ENCODE measurements at places on chromosomes 5 and 9.
A peak's percentile ranks its signal among the peaks of the same experiment; 100 is the strongest.

DNA sequence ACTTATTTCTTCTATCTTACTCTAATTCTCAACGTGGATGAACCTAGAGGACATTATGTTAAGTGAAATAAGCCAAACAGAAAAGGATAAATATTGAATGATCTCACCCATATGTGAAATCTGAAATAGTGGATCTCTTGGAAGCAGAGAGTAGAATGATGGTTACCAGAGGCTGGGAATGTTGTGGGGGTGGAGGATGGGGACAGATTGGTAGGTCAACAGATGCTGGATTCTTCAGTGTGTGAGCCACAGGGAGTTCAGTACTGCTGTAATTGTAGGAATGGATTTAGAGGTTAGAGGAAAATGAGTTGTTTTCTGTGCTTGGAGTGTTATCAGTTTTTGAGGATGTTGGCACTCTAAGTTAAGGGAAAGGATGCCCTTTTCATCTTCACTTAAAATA lies 190.6 kb downstream of the FBXL7 start:
- H3K4me1 ChIP-seq, result peaks cover 11% of the 10 kb centered on the region
- H3K4me3 ChIP-seq, result no peak overlapping the region
- H3K36me3 ChIP-seq, result no peaks in the 10 kb centered on the region
- DNase-seq, result no peak
- H3K27me3 ChIP-seq, result no peaks in the 10 kb centered on the region

- H3K27me3 ChIP-seq, result no peaks in the 10 kb centered on the region
- DNase-seq, result no peak
- H3K4me3 ChIP-seq, result no peak overlapping the region
- no peaks in the 10 kb centered on the region for H3K36me3 ChIP-seq
- H3K4me1 ChIP-seq, result no peaks in the 10 kb centered on the region
These were observed 127.2 kb downstream of the CTNND2 start for GRCh38 chr5:11777096-11777495.

DNA sequence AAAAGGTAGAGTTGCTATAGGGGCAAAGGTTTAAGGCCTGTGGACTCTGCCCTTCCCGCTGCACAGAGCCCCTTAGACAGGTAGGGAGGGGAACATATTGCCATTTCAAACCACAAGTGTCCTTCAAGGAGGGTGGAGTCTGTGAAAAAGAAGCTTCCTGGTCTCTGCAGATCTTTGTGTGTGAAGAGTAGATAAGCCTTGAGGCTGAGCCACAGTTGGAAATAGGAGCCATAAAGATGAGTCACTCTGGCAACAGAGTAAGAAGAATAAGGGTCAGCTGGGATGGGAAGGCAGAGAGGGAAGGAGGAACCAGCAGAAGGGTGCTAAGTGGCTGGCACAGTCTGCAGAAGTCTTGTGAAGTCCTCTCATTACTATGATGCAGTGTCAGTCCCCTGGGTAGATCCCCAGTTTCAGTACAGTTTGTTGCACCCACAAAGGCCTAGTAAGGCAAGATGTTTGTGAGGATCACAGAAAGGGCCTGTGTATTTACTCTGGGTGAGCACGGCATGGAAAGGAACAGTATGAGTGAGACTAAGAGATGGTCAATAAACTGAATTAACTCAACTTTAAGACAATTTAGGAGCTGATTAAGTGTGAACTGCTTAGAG lies 18.1 kb downstream of the GRXCR2 start:
- no peak overlapping the region for H3K4me3 ChIP-seq
- H3K4me1 ChIP-seq, result peaks cover 8% of the 10 kb centered on the region

- no peak overlapping the region for H3K27ac ChIP-seq
- no peaks in the 10 kb centered on the region for H3K36me3 ChIP-seq
- DNase-seq, result no peak
These were observed 7.7 kb upstream of the SHISAL2B start for GRCh38 chr5:64682608-64683007.

- H3K27me3 ChIP-seq, result peaks cover 39% of the 10 kb centered on the region
- no peak for DNase-seq
- H3K4me3 ChIP-seq, result no peak overlapping the region
- H3K27ac ChIP-seq, result no peak overlapping the region
These were observed 8.0 kb downstream of the EGFL7 start for GRCh38 chr9:136670576-136671253.

- no peak overlapping the region for H3K4me3 ChIP-seq
- H3K27me3 ChIP-seq, result no peaks in the 10 kb centered on the region
- H3K4me1 ChIP-seq, result peaks cover 42% of the 10 kb centered on the region
- H3K36me3 ChIP-seq, result peaks cover 8% of the 10 kb centered on the region
These were observed 139.5 kb downstream of the RGS3 start for GRCh38 chr9:113603048-113603375.

DNA sequence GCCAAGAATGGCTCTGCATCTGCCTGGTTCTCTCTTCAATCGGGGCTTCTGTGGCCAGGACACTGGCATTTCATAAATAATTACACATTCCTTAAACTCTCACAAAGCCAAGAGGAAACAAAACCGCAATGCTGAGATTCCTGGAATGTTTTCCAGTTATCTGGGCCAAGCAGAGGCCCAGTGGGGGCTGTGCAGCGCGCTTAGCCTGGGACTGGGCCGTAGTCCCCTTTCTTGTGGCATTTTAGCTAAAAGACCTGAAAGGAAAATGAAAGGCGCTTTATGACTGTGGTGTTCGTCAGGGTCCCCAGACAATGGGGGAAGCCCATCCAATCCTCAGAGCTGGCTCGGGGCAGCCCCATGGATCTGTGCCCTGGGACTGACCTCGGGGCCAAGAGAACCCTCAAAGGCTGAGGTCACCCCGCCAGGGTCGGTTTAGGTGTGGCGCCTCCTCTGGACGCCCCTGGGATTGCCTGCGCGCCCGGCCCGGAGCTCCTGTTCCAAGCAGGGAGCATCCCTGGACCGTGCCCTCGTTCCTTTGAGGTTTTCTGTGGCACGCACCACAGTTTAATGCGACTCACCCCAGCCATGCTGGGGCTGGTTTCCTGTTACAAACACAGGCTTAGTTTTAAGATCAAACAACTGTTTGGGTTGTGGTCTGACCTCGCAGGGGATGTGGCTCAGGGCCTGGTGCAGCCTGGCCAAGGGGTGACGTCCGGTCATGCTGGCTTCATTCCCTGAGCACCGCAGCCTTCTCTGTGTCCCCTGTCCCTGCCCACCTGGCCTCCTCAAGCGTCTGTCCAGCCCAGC lies 51.5 kb upstream of the NKD2 start:
- H3K4me1 ChIP-seq, result peaks cover 23% of the 10 kb centered on the region
- peak overlapping the region; percentile 74 for H3K27ac ChIP-seq
- H3K4me3 ChIP-seq, result peak overlapping the region; percentile 22
- DNase-seq, result peak; percentile 96

DNA sequence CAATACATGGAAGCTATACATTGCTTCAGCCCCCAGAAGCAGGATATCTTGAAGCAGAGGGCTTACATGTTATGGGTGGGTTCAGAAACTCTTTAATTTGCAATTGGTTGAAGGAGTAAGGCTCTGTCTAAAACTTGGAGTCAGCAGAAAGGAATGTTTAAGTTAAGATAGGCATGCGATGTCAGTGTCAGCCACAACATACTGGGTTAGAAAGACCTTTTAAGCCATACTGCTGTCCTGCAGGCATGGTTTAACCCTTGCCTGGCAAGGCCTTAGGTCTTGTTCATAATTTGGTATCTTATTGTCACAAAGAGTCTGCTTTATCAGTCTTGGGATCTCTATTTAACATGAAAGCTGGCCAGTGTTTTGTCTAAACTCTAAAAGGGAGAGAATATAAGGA lies 1619.6 kb upstream of the WWC1 start:
- H3K27ac ChIP-seq, result no peak overlapping the region
- no peaks in the 10 kb centered on the region for H3K36me3 ChIP-seq
- no peaks in the 10 kb centered on the region for H3K4me1 ChIP-seq
- DNase-seq, result peak; percentile 27
- H3K4me3 ChIP-seq, result no peak overlapping the region
- H3K27me3 ChIP-seq, result no peaks in the 10 kb centered on the region

- DNase-seq, result no peak
- H3K4me3 ChIP-seq, result no peak overlapping the region
- no peaks in the 10 kb centered on the region for H3K4me1 ChIP-seq
These were observed 95.6 kb upstream of the ANKH start for GRCh38 chr5:14967166-14967565.

- H3K4me1 ChIP-seq, result peaks cover 4% of the 10 kb centered on the region
- no peak overlapping the region for H3K4me3 ChIP-seq
- no peaks in the 10 kb centered on the region for H3K27me3 ChIP-seq
- no peak for DNase-seq
- H3K27ac ChIP-seq, result no peak overlapping the region
These were observed 7.6 kb downstream of the PCYOX1L start for GRCh38 chr5:149365418-149365817.

DNA sequence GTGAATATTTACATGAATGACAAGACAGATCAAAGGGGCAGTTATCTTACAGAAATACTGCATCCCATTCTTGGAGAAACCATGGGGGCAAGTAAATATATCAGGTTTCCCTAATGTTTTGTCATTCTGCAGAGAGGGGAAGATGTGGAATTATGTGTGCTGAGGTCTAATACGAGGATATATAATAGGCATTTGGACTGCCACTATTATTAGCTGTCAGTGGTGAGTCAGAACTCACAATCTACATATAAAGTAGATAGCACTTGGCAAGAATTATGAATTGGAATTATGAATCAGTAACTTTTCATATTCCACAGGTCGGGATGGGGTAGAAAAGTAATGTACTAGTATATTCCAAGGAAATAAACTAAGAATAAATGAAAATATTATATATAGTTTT lies 121.7 kb downstream of the GIN1 start:
- no peak overlapping the region for H3K27ac ChIP-seq
- DNase-seq, result no peak
- H3K4me3 ChIP-seq, result no peak overlapping the region
- H3K36me3 ChIP-seq, result peaks cover 8% of the 10 kb centered on the region
- no peaks in the 10 kb centered on the region for H3K4me1 ChIP-seq

DNA sequence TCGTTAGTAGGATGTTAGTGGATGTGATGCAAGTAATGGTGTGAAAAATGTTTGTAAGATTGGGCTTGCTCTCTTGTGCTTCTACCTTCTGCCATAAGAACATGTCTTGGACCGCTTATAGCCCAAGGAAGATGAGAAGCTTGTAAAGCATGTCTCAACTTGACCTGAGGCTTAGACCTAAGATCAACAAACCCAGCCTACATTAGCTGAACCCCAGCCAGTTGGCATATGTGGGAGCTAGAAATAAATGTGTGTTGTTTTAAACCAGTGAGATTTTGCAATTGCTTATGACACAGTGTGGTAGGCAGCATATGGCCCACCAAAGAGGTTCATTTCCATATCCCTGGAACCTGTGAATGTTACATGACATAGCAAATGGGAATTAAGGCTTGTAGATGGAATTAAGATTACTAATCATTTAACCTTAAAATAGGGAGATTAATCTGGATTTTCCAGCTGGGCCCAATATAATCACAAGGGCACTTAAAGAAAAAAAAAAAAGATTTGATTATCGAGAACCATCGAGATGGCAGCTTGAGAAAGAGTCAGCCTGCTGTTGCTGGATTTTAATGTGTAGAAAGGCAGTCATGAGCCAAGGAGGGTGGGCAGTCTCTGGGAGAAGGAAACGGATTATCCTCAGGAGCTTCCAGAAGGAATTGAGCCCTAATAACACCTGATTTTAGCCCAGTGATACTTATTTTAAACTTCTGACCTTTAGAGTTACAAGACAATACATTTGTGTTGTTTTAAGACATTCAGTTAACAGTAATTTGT lies 27.3 kb upstream of the EDIL3 start:
- H3K36me3 ChIP-seq, result no peaks in the 10 kb centered on the region
- no peak overlapping the region for H3K27ac ChIP-seq
- H3K4me3 ChIP-seq, result no peak overlapping the region
- H3K4me1 ChIP-seq, result no peaks in the 10 kb centered on the region
- H3K27me3 ChIP-seq, result no peaks in the 10 kb centered on the region

- no peak overlapping the region for H3K27ac ChIP-seq
- H3K36me3 ChIP-seq, result no peaks in the 10 kb centered on the region
- peak; percentile 43 for DNase-seq
- H3K27me3 ChIP-seq, result peaks cover 18% of the 10 kb centered on the region
These were observed 3.6 kb upstream of the NPR3 start for GRCh38 chr5:32707418-32707997.

GRCh38 chr9:21465859-21466518 lies 16.1 kb downstream of the IFNE start:
- no peak overlapping the region for H3K27ac ChIP-seq
- peaks cover 8% of the 10 kb centered on the region for H3K36me3 ChIP-seq
- H3K4me3 ChIP-seq, result no peak overlapping the region
- peak; percentile 67 for DNase-seq

DNA sequence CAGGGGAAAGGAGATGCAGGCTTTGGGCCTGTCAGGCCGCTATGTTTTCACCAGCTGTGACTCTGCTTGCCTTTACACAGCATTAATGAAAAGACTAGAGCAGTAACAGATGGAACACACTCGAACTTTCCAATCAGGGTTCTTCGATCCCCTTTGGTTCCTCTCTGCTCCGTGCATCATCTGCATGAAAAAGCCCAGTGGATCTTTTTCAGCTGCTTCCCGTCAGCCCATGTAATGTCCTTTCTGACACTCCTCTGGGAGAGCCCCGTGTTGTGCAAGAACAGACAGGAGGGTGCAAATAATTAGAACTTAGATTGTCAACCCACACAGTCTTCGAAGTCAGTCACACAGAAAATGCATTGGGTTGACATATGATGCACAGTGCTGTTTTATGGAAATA lies 448.9 kb upstream of the ZNF462 start:
- no peaks in the 10 kb centered on the region for H3K4me1 ChIP-seq
- H3K27me3 ChIP-seq, result no peaks in the 10 kb centered on the region
- no peak overlapping the region for H3K4me3 ChIP-seq
- no peaks in the 10 kb centered on the region for H3K36me3 ChIP-seq
- H3K27ac ChIP-seq, result no peak overlapping the region

GRCh38 chr9:127862075-127863011 lies 7.9 kb upstream of the ENG start:
- peaks cover 25% of the 10 kb centered on the region for H3K4me1 ChIP-seq
- peaks cover 11% of the 10 kb centered on the region for H3K36me3 ChIP-seq
- H3K27ac ChIP-seq, result no peak overlapping the region
- peak; percentile 54 for DNase-seq
- no peak overlapping the region for H3K4me3 ChIP-seq

DNA sequence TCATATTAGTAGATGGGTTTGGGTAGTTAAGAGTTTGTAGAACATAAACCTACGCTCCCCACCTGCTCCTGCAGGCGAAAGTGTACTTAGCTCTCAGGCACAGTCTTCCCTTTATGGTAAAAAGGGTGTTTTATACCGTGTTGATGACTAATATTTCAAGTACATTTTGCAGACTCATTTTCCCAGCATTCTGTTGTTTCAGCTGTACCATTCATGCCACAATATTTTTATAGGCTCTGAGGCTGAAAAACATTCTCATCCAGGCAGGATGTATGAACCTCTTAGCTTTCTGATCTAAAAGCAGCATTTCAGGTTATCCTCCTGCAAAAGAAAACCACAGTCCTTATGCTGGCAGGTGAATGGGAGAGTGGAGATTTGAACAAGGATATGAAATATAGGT lies 231.4 kb downstream of the NR2F1-AS1 start:
- no peak overlapping the region for H3K27ac ChIP-seq
- H3K36me3 ChIP-seq, result no peaks in the 10 kb centered on the region
- DNase-seq, result no peak

DNA sequence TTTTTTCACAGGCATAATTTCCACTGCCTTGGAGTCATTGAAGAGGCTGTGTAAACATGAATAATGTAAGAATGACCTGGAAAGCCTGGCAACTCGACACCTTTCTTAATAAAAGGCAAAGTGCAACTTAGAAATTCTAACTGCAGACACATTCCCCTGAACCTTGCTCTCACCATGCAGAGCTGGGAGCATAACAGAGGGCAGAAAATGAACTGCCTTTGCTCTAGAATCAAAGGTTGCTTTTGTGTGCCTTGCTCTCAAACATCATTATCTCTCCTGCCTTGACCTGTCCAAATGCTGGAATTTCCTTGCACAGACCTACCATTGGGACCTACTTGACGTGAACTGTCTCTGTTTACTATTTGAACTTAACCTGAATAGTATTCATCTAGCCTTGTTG lies 462.0 kb upstream of the ZNF462 start:
- no peaks in the 10 kb centered on the region for H3K4me1 ChIP-seq
- no peak overlapping the region for H3K4me3 ChIP-seq
- DNase-seq, result no peak
- no peaks in the 10 kb centered on the region for H3K27me3 ChIP-seq
